ENCODE measurements at places on chromosomes 6 and 20. TPM values are rescaled to one million over a fixed set of nuclear protein-coding genes. Genes with fewer than 3 reads are reported as not detected.

Gene KHDRBS2
- polyA plus RNA-seq: not detected

Gene PLCB4
- 8.4 TPM for polyA plus RNA-seq

Gene HSPA1L
- polyA plus RNA-seq: 1.9 TPM

Gene RAET1E
- not detected for polyA plus RNA-seq

Gene ARMC2
- 4.9 TPM for polyA plus RNA-seq

Gene NQO2
- 40.8 TPM for polyA plus RNA-seq

Gene RRAGD
- polyA plus RNA-seq: 40.8 TPM

All from heart left ventricle (tissue), 16 donors.